ENCODE measurements at places on chromosomes 5 and 9. TPM values are rescaled to one million over a fixed set of nuclear protein-coding genes. Genes with fewer than 3 reads are reported as not detected.

The SCGB3A2 gene
- total RNA-seq = not detected

The CBY3 gene
- not detected for total RNA-seq

The CDC37L1 gene
- 9.7 TPM for total RNA-seq

The PELO gene
- 16.7 TPM for total RNA-seq

The SLC12A2 gene
- total RNA-seq = 26.7 TPM

The GNA14 gene
- 8.4 TPM for total RNA-seq
